ENCODE measurements at places on chromosomes 5 and 9. TPM values are rescaled to one million over a fixed set of nuclear protein-coding genes. Genes with fewer than 3 reads are reported as not detected.

NR6A1 gene
- total RNA-seq: 1.7 TPM

ALDH1A1 gene
- total RNA-seq: 3.3 TPM

CTNND2 gene
- total RNA-seq: not detected

PCDH1 gene
- 62.7 TPM for total RNA-seq

IL12B gene
- total RNA-seq: 0.08 TPM

PRSS3 gene
- 107 TPM for total RNA-seq

PPP6C gene
- 38.8 TPM for total RNA-seq

LOX gene
- total RNA-seq: 6.6 TPM

SHISAL2B gene
- not detected for total RNA-seq

FOXD1 gene
- total RNA-seq: 0.88 TPM

DNAI1 gene
- total RNA-seq: not detected

STC2 gene
- 8.7 TPM for total RNA-seq

ZDHHC11 gene
- total RNA-seq: 11.2 TPM

OR1Q1 gene
- total RNA-seq: not detected

PLAC8L1 gene
- total RNA-seq: 0.52 TPM

DNA sequence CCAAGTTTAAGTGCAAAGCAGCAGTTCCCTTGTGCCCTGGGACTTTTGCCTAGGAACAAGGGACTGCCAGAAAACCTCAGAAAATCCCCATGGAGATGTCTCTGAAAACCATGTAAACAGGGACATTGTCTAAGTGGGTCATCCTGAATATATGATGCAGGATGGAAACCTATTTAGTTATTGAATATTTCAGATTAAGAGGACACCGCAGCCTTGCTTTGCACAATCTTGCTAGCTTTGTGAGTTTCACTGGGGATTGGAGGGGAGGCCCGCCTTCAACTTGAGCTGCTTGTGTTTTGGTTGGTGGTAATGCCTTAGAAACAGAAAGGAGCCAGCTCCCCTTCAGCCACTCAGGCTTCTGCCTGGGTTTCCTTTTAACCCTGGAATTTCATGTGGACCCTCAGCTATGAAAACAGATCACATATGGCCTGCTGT lies 112.8 kb downstream of the C9orf152 start:
- no peak for ATAC-seq

DNA sequence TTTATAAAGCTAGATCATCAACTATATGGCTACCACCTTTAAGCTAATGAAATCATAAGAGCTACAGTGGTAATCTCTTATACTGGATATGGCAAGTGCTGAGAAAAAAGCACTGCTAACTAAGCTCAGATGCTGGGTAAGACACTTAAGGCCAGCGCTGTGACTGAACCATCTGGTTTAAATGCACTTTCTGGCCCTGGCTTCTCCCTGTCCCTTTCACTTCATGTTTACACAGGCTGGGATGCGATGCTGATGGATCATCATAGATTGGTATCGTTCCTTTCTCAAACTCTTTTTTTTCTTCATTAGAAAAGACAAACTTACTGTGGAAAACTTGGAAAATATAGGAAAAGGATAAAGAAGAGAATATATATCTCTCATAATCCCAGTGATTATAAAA lies 52.3 kb downstream of the KIF24 start:
- no peak for ATAC-seq

- ATAC-seq: no peak
These were observed at the start of gene PCDHA13 for GRCh38 chr5:140881889-140882590. PCDHA13 (plus strand) TSS chr5:140882124; CDS start chr5:140882269, 145 bp downstream.

GRCh38 chr5:137706841-137707240 lies 29.0 kb downstream of the KLHL3 start:
- ATAC-seq: no peak

DNA sequence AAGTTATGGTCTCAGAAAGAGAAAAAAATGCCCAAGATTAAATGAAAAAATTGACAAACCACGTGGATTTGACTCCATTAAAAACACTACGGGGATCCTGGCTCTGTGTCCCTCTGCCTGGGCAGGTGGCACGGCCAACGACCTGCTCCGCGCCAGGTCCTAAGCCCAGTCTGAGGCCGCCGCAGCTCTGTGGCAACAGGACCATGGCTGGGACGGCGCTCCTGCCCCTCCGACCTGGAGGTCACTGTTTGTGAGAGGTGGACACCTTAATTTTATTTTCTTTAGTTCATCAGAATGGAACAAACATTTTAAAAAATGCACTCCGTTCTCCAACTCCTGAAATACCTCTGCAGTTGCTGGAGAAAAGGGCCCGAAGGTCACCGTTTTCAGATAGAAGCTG lies 369.4 kb downstream of the CDH9 start:
- ATAC-seq: no peak

- ATAC-seq: no peak
These were observed at the start of gene FAM240B for GRCh38 chr9:38720083-38720745. FAM240B (minus strand) TSS chr9:38720133; CDS start chr9:38703999, 16,134 bp downstream.

- peak; percentile 81 for ATAC-seq
These were observed 2.8 kb upstream of the RACK1 start for GRCh38 chr5:181246276-181247049.

DNA sequence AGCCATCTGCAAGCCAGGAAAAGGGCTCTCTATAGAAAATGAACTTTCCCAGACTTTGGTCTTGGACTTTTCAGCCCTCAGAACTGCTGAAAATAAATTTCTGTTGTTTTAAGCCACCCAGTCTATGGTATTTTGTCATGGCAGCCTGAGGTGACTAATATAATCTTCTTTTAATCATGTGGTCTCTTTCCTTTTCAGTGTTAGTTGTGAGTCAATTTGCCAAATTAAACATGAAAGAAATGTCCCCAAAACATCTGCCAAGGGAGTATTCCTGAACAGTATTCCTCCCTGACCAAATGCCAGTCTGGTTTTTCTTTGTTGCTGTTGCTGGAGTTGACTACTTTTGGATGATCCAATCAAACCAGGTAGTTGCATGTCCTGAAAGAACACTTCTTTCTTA lies 4.7 kb upstream of the YTHDC2 start:
- ATAC-seq: no peak

GRCh38 chr9:74543145-74543544 lies 46.0 kb downstream of the RORB start:
- ATAC-seq: no peak

DNA sequence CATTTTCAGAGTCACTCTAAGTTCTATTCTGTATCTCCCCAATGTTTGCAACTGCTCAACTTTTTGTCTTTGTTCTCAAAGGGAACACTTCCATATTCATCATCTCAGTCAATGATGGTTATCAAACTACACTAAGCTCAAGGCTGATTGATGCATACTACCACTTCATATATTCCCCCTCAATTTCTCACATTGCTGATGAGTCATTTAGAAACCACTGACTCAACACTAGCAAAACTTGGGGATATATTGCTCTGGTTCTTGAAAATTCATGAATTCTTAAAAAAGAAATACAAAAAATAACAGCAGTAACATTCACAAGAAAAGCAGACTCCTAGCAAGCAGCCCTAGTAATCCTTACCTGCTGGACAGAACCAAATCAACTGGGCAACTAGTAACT lies 52.2 kb downstream of the ABHD17B start:
- ATAC-seq: no peak

DNA sequence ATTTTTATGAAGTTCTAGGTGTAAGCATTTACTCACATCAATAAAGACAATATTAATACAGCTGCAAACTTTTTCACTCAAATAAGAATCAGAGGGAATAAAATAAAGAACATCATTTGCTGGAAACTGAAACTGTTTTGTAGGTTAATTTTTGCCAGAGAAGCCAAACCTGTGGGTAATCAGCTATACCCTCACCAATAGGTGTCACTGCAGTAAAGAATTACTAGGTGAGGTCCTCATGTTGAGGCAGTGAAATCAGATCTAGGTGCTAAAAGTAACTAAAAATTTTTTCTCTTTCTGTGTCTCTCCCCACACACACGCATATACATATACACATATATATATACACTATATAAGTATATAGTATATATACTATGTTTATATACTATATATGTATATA lies 1016.3 kb upstream of the SEMA6A start:
- no peak for ATAC-seq

GRCh38 chr5:82470185-82470994 lies 192.2 kb upstream of the RPS23 start:
- ATAC-seq: no peak

DNA sequence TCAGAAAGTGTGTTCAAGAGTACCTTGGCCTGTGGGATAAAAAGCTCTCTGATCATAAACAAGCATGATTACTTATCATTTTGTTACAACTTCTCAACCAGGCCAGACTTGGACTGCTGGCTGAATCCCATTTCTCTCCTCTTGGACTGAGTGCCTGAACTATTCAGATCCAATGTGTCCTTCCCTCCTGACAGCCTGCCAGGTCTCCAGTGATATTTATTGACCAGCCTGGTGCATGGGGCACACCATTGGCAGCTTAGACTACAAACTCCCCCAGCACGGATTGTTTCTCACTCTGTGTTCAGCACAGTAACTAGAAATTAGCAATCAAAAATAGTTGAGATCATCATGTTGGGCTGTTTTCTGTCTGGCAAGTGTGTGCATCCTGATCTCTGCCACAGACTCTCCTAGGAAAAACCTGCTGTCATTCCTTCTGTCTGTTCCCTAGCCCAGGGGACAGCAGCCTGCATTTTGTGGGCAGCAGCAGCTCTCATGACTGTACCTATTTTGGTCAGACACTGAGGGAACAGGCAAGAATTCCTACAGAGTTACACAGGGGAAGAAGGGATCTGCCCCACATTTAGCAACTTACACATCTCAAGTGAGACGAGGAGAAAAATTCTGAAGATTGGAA lies 348.1 kb downstream of the ADAMTS6 start:
- ATAC-seq: no peak

GRCh38 chr9:70987986-70988385 lies 133.4 kb downstream of the TRPM3 start:
- ATAC-seq: no peak

DNA sequence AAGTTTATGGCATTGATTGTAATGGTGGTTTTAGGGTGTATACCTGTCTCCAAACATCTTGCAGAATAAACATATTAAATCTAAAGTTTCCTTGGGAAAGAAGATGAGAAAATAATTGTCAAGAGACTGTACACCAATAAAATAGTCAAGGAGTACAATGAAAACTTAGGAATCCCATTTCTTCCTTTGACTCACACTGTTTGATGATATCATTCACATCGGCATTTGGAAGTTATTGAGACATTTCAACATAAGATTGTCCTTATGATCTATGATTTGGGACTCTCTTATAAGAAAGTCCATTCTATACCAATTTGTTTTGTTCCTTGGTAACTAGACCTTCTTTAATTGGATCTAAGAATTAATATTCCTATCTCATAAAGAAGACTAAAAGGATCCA lies 482.7 kb downstream of the RAB3C start:
- ATAC-seq: no peak

GRCh38 chr5:151509231-151509630 lies 61.8 kb downstream of the SLC36A1 start:
- peak; percentile 82 for ATAC-seq

DNA sequence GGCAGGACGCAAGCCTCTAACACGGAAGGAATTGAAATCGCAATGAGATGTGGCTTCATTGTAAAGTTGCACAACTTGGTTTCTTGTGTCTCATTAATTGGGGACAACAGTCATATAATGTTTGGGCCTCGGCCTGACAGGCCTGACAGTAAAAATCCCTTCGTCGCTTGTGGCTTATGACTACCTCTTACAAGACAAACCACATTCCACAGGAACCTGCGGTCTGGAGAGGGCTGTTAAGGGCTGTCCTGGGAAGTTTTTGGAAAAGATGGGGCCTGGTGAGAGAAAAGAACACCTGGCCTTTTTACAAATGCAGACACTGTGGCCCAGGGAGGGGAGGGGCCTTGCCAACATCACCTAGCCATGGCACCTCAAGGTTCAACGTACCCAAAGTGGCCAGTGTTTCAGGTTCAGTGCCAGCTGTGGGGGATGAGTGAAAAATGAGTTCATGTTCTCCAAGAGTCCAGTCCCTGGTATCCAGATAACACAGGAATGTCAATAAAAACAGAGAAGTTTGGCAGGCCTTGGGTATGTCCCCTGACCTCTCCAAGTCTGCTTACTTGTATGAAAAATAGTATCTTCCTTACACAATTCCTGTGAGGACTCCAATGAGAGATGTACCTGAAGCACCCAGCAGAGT lies 22.2 kb downstream of the SHB start:
- peak; percentile 83 for ATAC-seq

GRCh38 chr9:13358128-13358527 lies 78.6 kb upstream of the MPDZ start:
- no peak for ATAC-seq

DNA sequence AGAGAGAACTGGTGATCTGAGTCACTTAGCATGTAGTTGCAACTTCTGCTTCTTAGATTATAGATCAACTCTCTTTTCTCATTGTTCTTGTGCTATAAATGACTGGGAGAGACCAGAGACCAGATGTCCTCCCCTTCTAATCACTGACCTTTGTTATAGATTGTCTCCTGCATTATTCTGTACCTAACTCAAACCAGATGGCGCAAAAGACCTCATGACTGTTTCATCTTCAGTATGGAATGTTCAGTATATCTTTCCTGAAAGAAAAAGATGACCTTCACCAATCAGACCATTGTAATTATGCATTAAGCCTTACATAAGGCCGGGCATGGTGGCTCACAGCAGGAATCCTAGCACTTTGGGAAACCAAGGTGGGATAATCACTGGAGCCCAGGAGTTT lies 30.5 kb upstream of the ADAM19 start:
- ATAC-seq: no peak

DNA sequence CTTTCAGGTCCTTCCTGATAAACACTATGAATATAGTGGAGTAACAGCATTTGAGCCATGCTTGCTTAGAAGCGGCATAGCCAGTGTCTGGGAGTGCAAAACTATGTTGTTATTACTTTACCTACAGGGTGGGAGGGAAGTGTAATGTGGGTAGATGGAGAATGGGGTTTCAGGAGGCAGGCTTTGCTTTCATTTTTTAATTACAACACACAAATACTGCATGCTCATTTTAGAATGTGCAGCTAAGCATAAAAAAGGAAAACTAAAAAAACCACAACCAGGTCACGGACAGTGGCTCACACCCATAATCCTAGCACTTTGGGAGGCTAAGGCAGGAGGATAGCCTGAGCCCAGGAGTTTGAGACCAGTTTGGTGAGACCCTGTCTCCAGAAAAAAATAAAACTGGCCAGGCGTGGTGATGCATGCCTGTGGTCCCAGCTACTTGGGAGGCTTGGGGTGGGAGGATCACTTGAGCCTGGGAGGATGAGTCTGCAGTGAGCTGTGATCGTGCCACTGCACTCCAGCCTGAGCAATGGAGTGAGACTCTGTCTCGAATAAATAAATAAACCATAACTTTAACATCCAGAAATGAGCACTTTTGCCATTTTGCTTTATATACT lies 20.2 kb downstream of the HAVCR1 start:
- no peak for ATAC-seq

DNA sequence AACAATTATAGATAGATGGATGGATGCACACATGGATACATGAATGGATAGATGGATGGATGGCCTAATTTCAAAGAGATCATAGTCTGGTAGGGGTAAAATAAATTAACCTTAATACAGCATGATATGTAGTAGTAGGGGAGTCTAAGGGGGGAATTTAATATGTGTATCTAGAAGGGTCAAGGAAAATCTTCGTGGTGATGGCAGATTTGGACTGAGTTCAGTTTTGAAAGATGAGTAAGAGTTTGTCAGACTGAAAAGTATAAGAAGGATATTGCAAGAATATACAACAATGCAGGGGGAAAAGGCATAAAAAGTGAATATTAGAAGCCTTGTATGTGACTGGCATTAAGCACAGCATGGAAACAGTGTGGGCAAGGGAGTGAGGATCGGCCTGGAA lies 98.7 kb downstream of the ZNF462 start:
- ATAC-seq: no peak

All from esophagus mucosa (tissue), 1 donor.